ENCODE measurements at places on chromosomes 16 and 17. TPM values are rescaled to one million over a fixed set of nuclear protein-coding genes. Genes with fewer than 3 reads are reported as not detected.

DNA sequence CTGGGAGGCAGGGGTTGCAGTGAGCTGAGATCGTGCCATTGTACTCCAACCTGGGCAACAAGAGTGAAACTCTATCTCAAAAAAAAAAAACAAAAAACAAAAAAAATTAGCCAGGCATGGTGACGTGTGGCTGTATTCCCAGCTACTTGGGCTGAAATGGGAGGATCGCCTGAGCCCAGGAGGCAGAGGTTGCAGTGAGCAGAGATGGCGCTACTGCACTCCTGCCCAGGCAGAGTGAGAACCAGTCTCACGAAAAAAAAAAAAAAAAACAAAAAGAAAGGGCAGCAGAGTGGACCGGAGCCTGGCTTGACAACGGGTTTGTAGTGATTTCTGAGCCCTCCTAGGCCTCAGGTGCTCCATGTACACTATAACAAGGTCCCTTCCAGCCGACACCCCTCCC is 33.1 kb downstream of the PEMT start:
- no peak for DNase-seq
- H3K4me1 ChIP-seq: peaks cover 2% of the 10 kb centered on the region
- no peak overlapping the region for H3K4me3 ChIP-seq

TBC1D3G gene
- not detected for total RNA-seq

DNA sequence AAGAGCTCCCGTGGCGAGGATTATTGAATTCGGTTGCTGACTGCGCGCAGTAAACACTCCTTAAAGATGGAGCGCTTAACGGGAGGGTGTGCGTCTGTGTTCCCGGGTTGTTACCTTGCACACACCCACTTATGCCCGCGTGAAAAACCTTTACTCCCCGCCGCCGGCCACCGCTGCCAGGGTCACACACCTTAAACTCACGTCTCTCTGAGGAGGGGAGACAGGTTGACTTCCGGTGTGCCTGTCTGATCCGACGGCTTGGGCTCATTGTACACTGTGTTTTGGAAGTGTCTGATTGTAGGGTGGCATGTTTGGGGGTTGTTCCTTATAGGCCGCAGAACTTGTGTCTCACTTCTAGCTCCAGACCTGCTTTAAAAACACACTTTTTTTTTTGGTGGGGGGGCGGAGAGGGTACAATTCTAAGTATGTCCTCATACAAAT is 66.8 kb downstream of the KPNA2 start:
- H3K27me3 ChIP-seq: no peaks in the 10 kb centered on the region
- H3K36me3 ChIP-seq: no peaks in the 10 kb centered on the region
- H3K4me1 ChIP-seq: no peaks in the 10 kb centered on the region
- peak overlapping the region; percentile 89 for H3K4me3 ChIP-seq
- DNase-seq: peak; percentile 60

- no peaks in the 10 kb centered on the region for H3K27me3 ChIP-seq
- H3K4me1 ChIP-seq: no peaks in the 10 kb centered on the region
- peak within 1 kb of the TSS; percentile 40 for H3K27ac ChIP-seq
- no peak within 1 kb of the TSS for H3K4me3 ChIP-seq
- peaks cover 4% of the 10 kb centered on the region for H3K36me3 ChIP-seq
- DNase-seq: no peak
Measured at GRCh38 chr16:67943619-67944504, at the start of gene LCAT. LCAT (minus strand) TSS chr16:67944120; CDS start chr16:67944101, 19 bp downstream.

DNA sequence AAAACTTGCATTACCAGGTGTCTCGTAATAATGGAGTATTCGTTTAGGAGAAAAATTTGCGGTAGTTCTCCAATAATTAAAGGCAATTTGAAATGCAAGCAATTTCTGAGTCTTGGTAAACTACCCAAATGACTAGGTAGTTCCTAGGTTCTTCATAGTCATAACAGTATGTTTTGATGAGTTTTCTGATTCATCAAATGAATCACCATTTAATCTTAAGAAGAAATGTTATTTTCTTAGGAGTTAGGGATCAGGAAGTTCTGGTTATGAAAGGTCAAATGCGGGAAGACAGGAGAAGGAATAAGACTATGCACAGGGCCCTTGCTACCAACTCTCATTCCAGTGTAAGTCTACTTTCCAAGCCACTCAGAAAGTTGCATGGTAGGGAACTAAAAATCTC is 221.5 kb upstream of the SOX9 start:
- no peak overlapping the region for H3K4me3 ChIP-seq
- H3K4me1 ChIP-seq: no peaks in the 10 kb centered on the region
- DNase-seq: no peak
- no peaks in the 10 kb centered on the region for H3K27me3 ChIP-seq
- H3K36me3 ChIP-seq: no peaks in the 10 kb centered on the region
- H3K27ac ChIP-seq: no peak overlapping the region

ZSCAN10 gene
- total RNA-seq: 0.86 TPM

GRCh38 chr17:73315471-73315870 is 3.7 kb upstream of the CDC42EP4 start:
- no peak overlapping the region for H3K27ac ChIP-seq
- H3K4me1 ChIP-seq: no peaks in the 10 kb centered on the region
- H3K36me3 ChIP-seq: no peaks in the 10 kb centered on the region
- H3K4me3 ChIP-seq: no peak overlapping the region
- DNase-seq: no peak
- H3K27me3 ChIP-seq: no peaks in the 10 kb centered on the region

SOX15 gene
- total RNA-seq: 0.61 TPM

CTRB2 gene
- total RNA-seq: 29.1 TPM

SPHK1 gene
- 2.1 TPM for total RNA-seq

- peak; percentile 58 for DNase-seq
- H3K36me3 ChIP-seq: no peaks in the 10 kb centered on the region
- no peaks in the 10 kb centered on the region for H3K4me1 ChIP-seq
- peak overlapping the region; percentile 52 for H3K4me3 ChIP-seq
- peaks cover 85% of the 10 kb centered on the region for H3K27me3 ChIP-seq
- peak overlapping the region; percentile 91 for H3K27ac ChIP-seq
Measured at GRCh38 chr16:86509759-86510464, 415 bp upstream of the FOXF1 start.

GRCh38 chr17:74288785-74289184 is 14.8 kb downstream of the DNAI2 start:
- no peaks in the 10 kb centered on the region for H3K36me3 ChIP-seq
- H3K27me3 ChIP-seq: no peaks in the 10 kb centered on the region
- H3K27ac ChIP-seq: no peak overlapping the region
- no peaks in the 10 kb centered on the region for H3K4me1 ChIP-seq
